Natural killer cell (primary cell): ENCODE measurements at places on chromosomes 11 and 22. TPM values are rescaled to one million over a fixed set of nuclear protein-coding genes. Genes with fewer than 3 reads are reported as not detected.

DNA sequence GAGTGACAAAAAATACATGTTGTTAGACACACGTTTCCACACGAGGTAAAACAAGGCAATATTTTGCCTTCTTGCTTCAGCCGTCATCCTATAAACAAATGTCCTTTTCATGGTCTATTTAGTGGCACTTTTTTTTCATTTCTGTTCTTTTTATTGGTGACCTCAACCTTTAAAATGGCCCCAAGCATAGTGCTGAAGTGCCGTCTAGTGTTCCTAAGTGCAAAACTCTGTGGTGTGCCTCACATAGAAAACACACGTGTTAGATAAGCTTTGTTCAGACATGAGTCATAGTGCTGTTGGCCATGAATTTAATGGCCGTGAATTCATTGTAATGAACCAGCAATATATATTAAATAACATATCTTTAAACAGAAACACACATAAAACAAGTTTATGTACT, 15.6 kb downstream of the OVCH2 start:
- DNase-seq: no peak

DNA sequence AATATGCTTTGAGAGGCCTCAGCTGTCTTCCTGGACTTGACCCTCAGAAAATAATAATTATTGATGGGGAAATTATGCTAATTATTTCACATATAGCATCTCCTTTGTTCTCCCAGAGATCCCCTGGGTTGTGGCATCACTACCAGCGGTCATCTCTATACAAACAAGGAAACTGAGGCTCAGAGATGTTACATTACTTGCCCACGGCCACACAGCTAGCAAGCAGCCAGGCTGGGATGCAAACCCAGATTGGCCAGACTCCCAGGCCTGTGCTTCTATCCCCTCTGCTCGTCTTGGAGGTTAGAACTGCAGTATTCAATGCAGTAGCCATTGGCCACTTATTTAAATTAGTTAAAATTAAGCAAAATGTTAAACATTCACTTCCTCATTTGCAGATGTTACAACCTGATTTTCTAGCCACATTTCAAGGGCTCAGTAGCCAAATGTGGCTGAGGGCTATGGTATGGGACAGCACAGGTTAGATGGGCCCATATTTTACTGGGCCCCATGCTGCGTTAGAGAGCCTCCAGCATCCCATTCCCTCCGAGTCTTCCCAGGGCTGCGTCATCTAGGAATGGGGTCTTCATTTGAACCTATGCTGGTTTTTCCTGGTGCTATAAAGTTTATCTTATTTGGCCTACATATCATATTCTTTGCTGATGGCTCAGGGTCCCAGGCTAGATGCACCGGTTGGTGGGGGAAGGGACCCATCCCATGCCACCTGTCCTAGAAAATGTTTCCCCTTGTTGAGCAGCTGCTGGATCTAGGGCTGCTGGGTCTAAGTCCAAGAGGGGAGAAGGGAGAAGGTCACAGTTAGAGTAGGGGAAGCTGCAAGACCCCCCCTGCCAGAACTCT, 2.2 kb downstream of the SLC35C1 start:
- DNase-seq: no peak

DNA sequence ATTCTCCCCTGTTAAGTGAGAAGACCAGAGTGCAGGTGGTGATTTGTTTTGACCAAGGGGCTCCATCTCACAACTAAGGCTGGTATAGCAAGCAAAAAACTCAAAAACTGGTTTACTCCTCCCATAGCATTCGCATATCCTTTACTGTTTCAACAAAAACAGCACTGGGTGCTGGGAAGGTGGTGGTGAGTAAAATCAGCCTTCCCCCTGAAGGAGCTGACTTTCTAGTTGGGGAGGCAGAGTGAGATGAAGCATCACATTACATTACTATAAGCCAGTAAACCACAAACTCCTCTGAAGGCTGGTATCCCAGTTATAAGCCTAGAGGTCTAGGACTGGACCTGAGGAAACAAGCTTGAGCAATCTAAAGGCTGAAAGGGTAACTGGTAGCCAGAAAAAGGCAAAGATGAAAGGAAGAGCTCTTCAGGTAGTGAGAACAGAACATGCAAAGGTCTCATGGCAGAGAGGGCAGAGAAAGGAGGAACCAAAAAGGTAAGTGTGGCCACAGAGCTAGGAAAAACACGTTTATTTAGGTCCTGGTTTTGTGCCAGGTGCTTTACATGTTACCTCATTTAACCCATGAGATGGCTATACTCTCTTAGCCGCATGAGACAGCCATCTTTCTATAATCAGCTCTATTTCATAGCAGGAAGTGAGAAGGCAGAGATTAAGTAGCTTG, 22.3 kb downstream of the TMEM123 start:
- no peak for DNase-seq

GRCh38 chr11:113168354-113169342, 145.7 kb upstream of the TTC12 start:
- DNase-seq: no peak

- peak; percentile 9 for DNase-seq
Observed at GRCh38 chr11:1839204-1839923, 583 bp downstream of the TNNI2 start.

- DNase-seq: no peak
Observed at GRCh38 chr11:2881981-2882375, 3.6 kb downstream of the CDKN1C start.

- DNase-seq: no peak
Observed at GRCh38 chr22:42399315-42400271, 32.6 kb downstream of the NFAM1 start.

DNA sequence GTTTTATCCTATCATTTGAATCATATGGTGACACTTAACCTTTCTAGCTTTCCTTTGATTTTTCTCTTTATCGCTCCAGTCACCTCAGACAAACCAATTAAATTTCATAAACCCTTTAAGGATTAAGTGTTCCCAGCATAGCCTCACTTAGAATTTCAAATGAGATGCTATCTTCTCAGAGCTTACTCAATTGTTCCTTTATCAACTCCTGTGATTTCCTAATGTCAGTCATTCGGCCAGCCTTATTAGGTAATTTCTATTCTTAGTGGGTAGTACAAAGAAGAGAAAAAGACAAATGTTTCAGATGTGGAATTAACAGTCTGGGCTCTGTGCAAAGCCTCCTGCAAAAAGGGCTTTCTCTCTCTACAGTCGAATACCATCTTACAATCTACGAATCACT, 77.1 kb upstream of the CCDC90B start:
- DNase-seq: no peak

DNA sequence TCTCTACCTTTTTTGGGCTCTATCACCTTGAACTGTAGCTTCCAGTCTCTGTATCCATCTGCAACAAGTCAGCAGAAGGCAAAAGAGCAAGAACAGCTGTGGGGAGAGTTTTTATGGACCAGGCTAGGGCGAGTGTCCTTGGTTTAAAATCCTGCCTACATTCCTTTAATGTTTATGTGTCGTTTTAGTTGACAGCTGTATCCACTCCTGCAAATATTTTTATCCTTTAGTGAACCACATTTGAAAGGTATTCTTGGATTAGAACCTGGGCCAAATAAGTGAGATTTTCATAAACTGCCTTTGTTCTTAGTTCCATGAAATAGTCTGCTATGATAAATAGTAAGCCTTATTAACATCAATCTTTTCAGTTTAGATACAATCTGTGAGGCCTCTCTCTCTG, 712.2 kb downstream of the ETS1 start:
- DNase-seq: no peak

DNA sequence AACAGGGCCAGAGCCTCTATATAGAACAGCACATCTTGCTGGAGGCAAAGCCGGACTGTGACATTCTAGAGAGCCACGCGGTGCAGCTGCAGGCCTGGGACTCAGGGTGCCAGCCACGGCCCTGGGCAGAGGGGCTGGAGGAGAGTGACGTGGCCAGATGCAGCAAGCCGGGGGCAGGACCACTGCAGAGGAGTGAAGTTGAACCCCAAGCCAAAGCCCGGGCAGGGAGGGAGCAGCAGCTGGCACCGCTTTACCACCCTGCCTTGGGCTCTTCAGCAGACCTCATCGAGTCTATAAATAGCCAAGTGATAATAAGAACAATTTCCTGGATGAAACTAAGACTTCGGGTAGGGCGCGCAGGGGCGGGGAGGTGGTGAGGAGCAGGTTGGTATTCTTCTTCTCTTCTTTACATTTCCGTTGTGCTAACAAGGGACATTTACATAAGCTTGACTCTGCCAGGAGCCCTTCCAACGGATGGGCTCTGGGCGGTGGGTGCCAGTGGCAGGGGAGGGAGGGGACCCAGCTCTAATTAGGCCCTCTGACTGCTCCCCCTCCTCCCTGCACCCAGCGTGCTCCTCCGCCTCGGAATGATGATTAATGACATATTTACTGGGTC, 110.2 kb downstream of the ST3GAL4 start:
- DNase-seq: peak; percentile 46

- DNase-seq: no peak
Observed at GRCh38 chr11:130600139-130600538, 151.7 kb downstream of the ADAMTS15 start.

- DNase-seq: no peak
Observed at GRCh38 chr11:30987819-30988218, 381.7 kb downstream of the DCDC1 start.

VWA5A gene
- total RNA-seq: 9.2 TPM

VSTM5 gene
- total RNA-seq: not detected

CRYBB2 gene
- not detected for total RNA-seq

APOBEC3B gene
- 1.7 TPM for total RNA-seq

KRTAP5-1 gene
- not detected for total RNA-seq

ZNF215 gene
- total RNA-seq: not detected
